Smooth muscle cell of the coronary artery (primary cell): ENCODE measurements at places on chromosomes 7 and 10. TPM values are rescaled to one million over a fixed set of nuclear protein-coding genes. Genes with fewer than 3 reads are reported as not detected.

The SORCS1 gene
- total RNA-seq: not detected in 2 replicates

The SFMBT2 gene
- total RNA-seq: 0.08 and 0.59 TPM in 2 replicates

The DNA2 gene
- 4.0 and 4.4 TPM in 2 replicates for total RNA-seq

The RRP12 gene
- total RNA-seq: 11.0 and 12.5 TPM in 2 replicates

The SPDYE16 gene
- total RNA-seq: 0.12 and 0.15 TPM in 2 replicates

The ARHGEF5 gene
- 1.2 and 3.5 TPM in 2 replicates for total RNA-seq

The LIPN gene
- total RNA-seq: not detected in 2 replicates

The DCLRE1A gene
- 2.3 and 4.3 TPM in 2 replicates for total RNA-seq

The MYOF gene
- 116 and 191 TPM in 2 replicates for total RNA-seq

The CFAP46 gene
- total RNA-seq: 0.12 and 0.38 TPM in 2 replicates

The MKI67 gene
- 1.6 and 3.3 TPM in 2 replicates for total RNA-seq
